Activated CD4-positive, alpha-beta memory T cell treated with anti-CD3 and anti-CD28 coated beads, Interleukin-2, amount 10 ng/mL, durations not matched to agents 7 days and 5 days (primary cell): ENCODE measurements at places on chromosomes 2 and 18. TPM values are rescaled to one million over a fixed set of nuclear protein-coding genes. Genes with fewer than 3 reads are reported as not detected.

DNA sequence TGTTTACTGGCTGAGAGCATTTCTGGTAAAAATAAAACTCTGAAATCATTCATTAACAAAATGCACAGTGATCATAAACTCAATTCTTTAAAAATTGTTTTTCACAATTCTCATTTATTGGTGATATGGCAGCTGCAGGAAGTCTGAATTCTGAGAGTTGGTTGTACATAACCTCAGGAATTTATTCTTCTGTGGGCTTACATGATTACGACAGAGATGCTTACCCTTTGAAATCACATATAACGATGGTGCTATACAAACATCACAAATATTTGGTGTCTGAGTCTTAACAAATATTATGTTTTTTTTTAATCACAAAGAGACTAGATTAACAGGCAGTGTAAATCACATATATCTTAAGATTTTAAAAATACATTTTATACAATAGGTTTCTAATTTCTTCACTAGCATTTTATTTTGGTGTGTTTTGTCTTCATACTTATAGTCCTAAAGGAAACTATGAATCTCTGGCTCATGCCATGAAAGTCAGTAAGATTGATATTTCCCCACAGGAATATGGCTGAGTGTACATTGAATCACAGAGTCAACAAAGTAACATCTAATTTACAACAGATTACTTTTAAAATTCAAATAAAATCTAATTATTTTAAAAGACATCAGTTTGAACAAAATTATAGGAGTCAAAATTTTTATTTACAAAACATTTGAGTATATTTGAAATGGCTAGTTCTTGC lies 318.8 kb upstream of the THUMPD2 start:
- H3K4me1 ChIP-seq: no peaks in the 10 kb centered on the region
- no peaks in the 10 kb centered on the region for H3K27me3 ChIP-seq
- no peak overlapping the region for H3K4me3 ChIP-seq
- DNase-seq: no peak
- no peaks in the 10 kb centered on the region for H3K36me3 ChIP-seq
- no peak overlapping the region for H3K27ac ChIP-seq

The POMC gene
- total RNA-seq: 3.0 TPM

DNA sequence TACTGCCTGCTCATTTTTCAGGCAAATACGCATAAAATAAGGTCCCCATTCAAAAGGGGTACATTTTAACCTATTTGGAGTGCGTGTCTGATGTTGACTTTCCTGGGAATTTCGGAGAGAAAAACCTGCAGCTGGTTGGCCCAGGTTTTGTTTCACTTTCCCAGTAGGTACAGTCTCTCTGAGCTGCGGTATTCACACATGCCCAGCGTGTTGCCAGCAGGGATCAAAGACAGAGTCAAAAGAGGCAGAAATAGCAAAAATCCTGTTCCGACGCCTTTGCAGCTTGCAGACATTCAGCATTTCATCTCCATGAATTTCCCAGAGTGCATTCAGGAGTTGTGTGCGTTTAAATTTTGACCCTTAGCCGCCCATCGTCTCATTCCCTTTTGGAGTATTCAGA lies 855.4 kb upstream of the CELF4 start:
- H3K36me3 ChIP-seq: no peaks in the 10 kb centered on the region
- H3K4me1 ChIP-seq: no peaks in the 10 kb centered on the region
- no peak for DNase-seq
- H3K27ac ChIP-seq: no peak overlapping the region
- no peak overlapping the region for H3K4me3 ChIP-seq
- no peaks in the 10 kb centered on the region for H3K27me3 ChIP-seq

The TMEM214 gene
- 80.4 TPM for total RNA-seq

- H3K4me3 ChIP-seq: no peak overlapping the region
- H3K36me3 ChIP-seq: peaks cover 2% of the 10 kb centered on the region
- DNase-seq: no peak
- no peaks in the 10 kb centered on the region for H3K27me3 ChIP-seq
- peaks cover 88% of the 10 kb centered on the region for H3K4me1 ChIP-seq
- H3K27ac ChIP-seq: peak overlapping the region; percentile 99
Measured at GRCh38 chr2:37587817-37588216, 83.6 kb downstream of the CDC42EP3 start.

DNA sequence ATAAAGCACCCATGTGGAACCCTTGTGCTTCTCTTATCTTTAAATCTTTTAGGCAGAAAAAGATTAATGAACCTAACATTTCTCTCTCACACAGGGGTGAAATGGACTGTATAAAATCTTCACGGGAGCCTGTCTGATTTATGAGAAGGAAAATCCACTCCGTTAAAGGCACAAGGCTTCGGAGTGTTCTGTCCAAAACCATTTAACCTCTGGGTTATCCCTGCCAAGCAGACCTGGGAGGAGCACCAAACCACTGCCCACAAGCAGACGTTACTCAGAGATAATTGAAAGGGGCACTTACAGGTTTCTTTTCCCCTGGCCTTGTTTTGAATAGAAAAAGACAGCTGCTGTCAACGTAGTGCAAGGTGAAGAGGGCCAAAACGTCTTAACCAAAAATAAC lies 184.4 kb upstream of the DOK6 start:
- no peaks in the 10 kb centered on the region for H3K27me3 ChIP-seq
- H3K36me3 ChIP-seq: no peaks in the 10 kb centered on the region
- no peaks in the 10 kb centered on the region for H3K4me1 ChIP-seq
- H3K4me3 ChIP-seq: no peak overlapping the region

DNA sequence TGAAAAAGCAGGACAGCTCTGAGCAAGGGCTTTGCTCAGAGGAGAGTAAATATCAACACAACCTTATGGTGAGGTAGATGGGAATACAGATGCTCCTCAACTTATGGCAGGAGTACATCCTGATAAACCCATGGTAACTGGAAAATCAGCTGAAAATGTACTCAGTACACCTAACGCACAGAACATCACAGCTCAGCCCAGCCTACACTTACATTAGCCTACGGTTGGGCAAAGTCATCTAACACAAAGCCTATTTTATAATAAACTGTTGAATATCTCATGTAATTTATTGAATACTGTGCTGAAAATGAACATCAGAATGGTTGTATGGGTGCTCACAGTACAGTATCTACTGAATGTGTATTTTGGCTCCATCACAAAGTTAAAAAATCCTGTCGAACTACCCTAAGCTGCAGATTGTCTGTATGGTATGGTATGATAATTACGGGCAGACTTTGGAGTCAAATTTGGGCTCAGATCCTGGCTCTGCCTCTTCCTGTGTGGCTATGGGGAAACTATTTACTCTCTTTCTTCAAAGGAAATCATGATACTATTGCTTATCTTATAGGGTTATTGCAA lies 120.3 kb upstream of the LYPD1 start:
- H3K4me1 ChIP-seq: no peaks in the 10 kb centered on the region
- no peaks in the 10 kb centered on the region for H3K27me3 ChIP-seq
- no peak overlapping the region for H3K4me3 ChIP-seq
- no peak for DNase-seq

GRCh38 chr18:11383381-11383780 lies 226.0 kb upstream of the SLC35G4 start:
- H3K27ac ChIP-seq: no peak overlapping the region
- H3K36me3 ChIP-seq: no peaks in the 10 kb centered on the region
- no peak overlapping the region for H3K4me3 ChIP-seq
- no peak for DNase-seq
- H3K4me1 ChIP-seq: no peaks in the 10 kb centered on the region
- no peaks in the 10 kb centered on the region for H3K27me3 ChIP-seq

DNA sequence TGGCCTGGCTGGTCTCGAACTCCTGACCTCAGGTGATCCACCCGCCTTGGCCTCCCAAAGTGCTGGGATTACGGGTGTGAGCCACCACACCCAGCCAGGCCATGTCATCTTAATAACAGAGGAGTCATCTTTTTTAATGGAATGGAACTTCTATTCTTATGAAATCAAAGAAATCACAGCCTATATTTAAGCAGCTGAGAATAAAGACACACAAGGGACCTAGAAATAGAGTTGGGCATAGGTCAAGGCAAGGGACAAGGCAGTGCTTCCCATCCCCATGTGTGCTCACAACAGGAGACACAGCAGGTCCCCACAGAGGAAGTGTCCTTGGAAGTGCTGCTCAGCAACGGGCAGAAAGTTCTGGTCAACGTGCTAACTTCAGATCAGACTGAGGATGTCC lies 3.2 kb downstream of the SNX17 start:
- H3K27ac ChIP-seq: no peak overlapping the region
- H3K4me3 ChIP-seq: peak overlapping the region; percentile 8
- peaks cover 42% of the 10 kb centered on the region for H3K4me1 ChIP-seq
- H3K27me3 ChIP-seq: no peaks in the 10 kb centered on the region
- H3K36me3 ChIP-seq: peaks cover 76% of the 10 kb centered on the region

DNA sequence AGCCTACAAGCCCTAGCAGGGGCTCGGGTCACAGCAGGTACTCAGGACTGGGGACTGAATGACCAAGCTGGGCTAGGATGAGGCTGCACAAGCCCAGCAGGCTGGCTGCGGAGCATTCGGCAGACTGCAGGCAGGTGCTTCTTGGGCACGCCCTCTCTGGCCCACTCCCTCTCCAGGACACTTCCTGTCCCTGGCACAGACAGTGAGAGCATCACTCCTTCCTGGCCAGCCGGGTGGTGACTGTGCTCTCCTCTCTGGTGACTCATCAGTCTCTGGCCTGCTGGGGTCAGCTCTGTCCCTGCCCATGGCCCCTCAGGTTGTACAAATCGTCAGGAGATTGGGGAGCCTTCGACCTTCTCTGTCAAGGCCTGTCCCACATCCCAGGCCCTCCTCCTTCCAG lies 22.5 kb downstream of the C1QL2 start:
- no peak for DNase-seq
- H3K4me1 ChIP-seq: no peaks in the 10 kb centered on the region
- H3K27me3 ChIP-seq: no peaks in the 10 kb centered on the region
- no peaks in the 10 kb centered on the region for H3K36me3 ChIP-seq
- H3K4me3 ChIP-seq: no peak overlapping the region

DNA sequence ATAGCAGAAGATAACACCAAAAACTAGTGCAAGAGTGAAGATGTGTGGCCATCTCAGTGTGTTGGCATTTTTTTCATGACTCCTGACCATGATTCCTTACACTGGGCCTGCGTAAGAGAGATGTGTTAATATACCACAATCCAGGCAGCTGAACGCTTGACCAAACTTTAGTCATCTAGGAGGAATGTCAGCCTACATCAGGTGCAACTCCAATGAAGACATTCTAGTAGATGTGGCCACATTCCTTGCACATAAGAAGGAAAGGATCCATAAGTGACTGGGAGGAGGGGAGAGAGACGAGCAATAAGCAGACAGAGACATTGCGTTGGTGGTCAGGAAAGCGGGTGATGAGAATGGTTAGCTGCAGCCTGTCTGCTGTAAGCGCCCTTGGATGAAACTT lies 42.6 kb downstream of the CYRIA start:
- no peak overlapping the region for H3K27ac ChIP-seq
- no peak overlapping the region for H3K4me3 ChIP-seq
- peaks cover 33% of the 10 kb centered on the region for H3K4me1 ChIP-seq
- H3K27me3 ChIP-seq: peaks cover 4% of the 10 kb centered on the region
- no peak for DNase-seq

DNA sequence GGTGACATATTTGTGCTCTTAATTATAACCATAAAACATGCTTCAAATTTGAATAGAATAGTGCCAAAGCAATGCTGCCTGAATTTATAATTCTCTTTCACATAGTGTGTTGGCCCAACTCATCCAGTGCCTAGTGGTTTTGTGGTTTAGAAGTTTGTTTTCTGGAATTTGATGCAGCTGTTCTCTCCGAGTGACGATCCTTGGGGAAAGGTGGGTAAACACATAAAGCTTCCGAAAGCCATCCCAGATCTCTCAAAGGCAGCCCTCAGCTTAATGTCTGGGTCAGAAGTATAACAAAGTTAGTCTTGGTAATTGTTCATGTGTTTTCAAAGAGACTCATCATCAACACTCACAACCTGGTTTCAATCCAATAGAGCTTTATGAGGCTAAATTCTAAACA lies 235.6 kb upstream of the CDH2 start:
- no peaks in the 10 kb centered on the region for H3K36me3 ChIP-seq
- DNase-seq: no peak
- H3K27ac ChIP-seq: no peak overlapping the region

GRCh38 chr2:118986738-118987137 lies 44.7 kb downstream of the MARCO start:
- H3K27ac ChIP-seq: no peak overlapping the region
- no peaks in the 10 kb centered on the region for H3K4me1 ChIP-seq
- H3K36me3 ChIP-seq: no peaks in the 10 kb centered on the region
- no peak overlapping the region for H3K4me3 ChIP-seq
- no peak for DNase-seq
